ENCODE measurements at places on chromosomes 11 and 22.

DNA sequence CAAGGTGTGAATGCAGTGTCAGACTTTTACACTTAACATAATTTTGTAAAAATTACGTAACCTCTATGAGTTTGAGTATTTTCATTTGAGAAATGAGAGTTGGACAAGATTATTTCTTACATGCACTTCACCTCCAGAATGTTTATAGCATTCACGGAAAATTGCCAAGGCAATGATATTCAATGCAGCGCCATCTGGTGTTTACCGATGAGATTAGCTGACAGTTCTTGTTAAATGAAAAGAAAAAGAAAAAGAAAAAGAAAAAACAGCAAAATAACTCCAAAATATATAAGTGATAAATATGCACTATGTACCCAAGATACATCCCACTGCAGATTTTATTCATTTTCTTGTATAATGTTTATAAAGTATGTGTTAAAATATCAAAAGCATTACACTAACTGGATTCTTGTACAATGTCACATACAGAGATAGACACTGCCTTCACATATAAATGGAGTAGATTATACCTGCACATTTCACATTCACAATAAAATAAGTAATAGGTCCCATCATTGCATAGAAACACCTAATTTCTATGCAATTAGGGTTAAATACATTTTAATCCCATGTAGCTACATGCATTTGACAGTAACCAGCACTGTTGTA is 976.3 kb upstream of the FAT3 start:
- no peak for DNase-seq

DNA sequence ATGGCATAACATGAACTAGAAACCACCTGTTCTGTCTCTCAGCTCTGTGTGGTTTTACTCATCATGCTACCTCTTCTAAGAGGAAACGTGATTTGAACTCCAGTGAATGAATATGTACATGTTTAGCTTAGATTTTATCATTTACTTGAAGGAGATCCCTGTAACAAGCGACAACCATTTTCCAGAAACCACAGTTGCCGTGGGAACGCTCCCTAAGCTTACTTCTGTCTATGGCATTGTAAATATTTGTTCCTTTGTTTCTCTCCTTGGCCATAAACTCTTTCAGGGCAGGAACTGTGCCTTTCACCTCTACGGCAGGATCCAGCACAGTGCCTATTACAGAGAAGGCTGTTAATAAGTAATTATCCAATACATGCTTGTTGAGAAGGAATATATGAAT is 17.1 kb upstream of the TPH1 start:
- DNase-seq, result no peak

GRCh38 chr11:70633610-70634009 is 235.3 kb downstream of the CTTN start:
- no peak for DNase-seq

GRCh38 chr11:109046284-109046992 is 375.6 kb upstream of the C11orf87 start:
- no peak for DNase-seq

DNA sequence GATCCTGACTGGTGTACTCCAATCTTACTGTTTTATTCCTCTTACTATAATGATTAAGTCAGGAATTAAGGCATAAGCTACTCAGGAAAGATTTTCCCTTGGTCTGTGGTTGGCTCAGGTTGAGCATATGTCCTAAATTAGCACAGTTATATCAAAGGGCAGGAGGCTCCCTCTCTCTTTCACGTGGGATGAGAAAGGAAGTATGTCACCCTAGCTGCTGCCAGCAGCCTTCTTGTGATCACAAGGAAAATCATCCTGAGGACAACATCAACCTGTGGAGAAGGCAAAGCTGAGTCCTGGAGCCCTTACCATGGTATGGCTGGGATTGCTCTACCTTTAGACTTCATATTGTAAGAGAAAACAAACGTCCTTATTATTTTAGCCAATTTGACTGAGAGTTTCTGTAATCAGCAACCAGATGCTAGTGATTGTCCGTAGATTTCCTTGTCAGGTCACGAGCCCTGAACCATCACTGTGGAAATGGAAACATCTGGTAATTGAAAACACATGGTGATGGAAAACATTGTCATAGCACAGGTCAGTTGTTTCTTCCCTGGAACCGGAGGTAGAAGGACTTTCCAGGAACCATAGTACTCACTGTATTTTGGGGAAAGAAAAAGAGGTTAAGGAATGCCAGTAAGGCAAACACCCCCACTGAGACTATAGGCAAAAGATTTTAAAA is 40.6 kb upstream of the DEUP1 start:
- no peak for DNase-seq

DNA sequence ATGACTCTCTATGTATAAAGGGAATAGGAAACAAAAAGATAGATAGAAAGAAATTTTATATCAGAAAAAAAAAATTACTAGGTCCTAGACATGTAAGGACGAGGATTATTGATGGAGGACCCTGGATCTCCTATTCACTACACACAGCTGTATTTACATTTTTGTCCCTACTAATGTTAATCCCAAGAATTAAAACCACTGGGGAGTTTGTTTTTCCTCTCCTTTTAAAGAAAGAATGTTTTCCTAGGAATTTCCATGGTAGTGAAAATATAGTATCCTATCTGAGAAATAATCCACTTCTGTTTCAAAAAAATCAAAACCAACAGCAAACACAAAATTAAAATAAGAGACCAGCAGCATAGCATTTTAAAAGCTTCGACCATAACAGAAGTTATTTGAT is 41.1 kb downstream of the PDGFD start:
- DNase-seq, result no peak

DNA sequence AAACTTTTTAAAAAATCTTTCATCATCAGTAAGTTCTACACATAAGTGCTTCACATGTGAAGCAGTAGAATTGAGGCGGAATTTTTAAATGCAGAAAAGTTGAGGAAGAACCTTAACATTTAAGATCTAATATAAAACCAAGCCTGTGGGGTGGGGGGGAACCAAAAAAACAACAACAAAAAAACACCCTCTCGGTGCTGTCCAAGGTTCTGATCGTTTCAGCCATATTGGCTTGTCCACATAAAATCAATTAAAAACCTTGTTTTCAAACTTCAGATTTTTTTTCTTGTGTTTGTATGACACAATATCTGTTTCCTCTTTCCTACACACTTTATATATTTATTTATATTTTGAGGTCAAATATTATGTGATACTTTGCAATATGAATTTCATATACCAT is 130.0 kb downstream of the WNT7B start:
- no peak for DNase-seq

All from stimulated activated CD8-positive, alpha-beta memory T cell treated with anti-CD3 and anti-CD28 coated beads, Interleukin-15, amount 100 ng/mL, for 48 hours (primary cell).